Breast epithelium (tissue), 4 donors: ENCODE measurements at places on chromosomes 16 and 17.

DNA sequence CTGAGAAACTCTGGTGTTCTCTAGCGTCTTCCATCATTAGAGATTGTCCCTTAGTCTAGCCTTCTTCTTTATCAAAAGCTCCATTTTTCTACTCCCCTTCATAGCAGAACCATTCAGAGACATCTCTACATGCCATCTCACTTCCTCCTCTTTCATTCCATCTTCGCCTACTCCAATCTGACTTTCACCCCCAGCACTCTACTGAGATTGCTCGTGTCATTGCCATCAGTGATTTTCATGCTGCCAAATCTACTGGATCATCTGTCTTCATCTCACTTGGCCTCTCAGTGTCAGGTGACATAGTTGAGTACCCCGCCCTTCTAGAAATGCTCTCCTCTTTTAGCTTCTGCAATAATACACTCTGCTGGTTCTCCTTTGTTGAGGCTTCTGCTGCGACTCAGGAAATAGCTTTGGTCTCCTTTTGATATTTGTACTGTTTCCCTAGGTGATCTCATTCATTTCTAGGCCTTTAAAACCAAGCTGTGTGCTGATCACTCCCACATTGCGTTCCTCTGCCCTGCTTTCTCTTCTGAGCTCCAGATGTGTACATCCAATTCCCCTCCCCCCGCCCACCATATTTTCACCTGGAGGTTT, 119.1 kb downstream of the FTO start:
- no peak for DNase-seq

- DNase-seq: no peak
These were observed 26.9 kb downstream of the ADCY9 start for GRCh38 chr16:4089251-4089810.

DNA sequence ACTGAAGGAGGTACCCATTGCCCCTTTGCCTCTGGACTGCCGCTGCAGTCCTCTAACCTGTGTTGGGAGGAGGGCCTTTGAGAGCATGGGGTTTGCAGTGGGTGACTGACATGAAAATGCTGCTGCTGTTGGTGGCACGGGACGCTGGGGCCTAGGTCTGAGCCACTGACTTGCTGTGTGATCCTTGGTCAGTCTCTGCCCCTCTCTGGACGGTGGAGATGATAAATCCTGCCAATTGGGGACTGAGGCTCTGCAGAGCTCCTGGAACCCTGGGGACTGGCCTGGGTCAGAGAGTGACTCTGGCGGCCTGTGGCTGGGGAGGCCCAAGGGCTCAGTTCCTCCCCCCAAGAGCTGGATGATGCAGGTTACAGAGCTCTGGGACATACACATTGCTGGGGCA, 6.1 kb upstream of the PYDC1 start:
- DNase-seq: no peak

GRCh38 chr16:48276102-48276501, 28.8 kb upstream of the ABCC11 start:
- no peak for DNase-seq

DNA sequence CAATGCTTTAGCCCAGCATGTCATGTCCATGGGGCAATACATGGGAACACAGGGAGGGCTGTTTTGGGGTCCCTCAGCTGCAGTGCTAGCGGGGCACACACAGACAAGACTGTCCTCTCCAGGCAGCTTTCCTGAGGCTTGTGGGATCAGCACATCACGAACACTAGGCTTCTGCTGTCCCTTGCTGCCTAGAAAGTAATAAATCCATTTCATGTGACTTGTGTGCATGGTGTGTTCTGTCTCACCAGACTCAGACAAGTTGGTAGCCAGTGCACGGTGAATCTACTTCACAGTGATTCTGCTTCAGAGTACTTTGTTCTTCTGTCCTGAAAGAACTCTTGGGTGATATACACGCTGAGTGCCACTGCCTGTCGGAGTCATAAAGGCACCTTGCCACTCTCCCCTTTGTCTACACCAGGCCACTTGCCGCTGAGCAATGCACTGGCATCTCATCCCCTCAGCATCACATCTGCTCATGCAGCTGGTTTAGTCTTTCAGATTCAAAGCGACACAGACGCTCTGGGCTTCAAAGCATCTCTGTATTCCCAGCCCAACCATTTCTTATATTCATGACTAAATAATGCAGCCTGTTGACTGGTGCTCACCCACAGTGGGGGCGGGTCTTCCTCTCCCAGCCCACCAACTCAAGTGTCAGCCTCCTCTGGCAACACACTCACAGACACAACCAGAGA, 95.2 kb upstream of the COX10 start:
- no peak for DNase-seq

DNA sequence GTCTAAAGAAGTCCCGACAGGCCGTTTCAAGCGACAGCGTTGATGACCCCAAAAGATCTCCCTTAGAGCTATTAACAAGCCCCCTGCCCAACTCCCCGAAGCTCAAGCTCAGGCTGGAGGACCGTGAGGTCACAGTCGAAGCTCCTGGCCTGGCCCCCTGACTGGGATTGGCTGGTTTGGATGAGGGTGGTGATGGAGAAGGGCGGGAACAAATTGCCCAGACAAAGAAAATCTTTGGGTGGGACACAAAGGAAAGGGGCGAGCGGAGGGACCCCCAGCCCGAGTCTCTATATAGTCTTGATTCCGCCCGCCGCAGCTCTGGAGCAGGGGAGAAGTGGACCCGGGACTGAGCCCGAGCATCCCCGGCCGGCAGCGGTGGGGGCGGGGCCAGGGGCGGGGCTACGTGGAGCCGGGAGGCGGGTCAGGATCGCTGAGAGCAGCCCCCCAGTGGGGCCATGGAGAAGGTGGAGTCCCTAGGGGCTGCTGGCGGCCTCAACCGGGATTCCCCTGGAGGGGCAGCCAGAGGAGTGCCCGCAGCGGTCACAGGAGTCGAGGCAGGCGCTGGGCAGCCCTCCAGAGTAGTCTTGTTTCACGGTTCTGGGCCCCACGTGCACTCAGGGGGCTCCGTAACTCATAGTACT, 982 bp upstream of the NEURL4 start:
- peak; percentile 67 for DNase-seq

DNA sequence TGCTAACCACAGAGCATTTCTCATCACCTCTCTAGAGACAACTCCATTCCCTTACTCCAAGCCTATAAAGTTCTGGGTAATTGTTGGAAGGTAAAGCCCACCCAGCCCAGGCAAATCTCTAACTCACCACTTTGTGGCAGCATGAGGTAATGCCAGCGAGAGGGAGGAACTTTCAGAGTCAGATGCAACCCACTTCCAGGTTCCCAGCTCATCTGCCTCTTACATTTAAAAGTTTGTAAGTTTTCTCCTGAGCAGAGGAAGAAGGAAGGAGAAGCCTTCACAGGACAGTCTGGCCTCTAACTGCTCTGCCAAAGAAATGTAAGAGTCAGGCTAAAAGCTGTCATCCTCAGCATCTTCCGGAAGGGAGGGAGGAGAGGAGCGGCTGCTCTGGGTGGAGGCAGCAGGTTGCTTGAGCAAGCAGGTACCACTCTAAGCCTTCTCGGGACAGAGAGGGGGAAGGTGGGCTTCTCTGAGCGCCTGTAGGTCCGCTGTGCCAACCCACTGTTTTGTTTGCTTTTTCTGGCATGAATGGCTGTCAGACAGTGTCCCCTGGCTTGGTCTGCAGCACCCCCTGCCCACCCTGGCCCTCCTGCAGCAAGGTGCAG, 1.0 kb downstream of the ZNF319 start:
- DNase-seq: no peak

DNA sequence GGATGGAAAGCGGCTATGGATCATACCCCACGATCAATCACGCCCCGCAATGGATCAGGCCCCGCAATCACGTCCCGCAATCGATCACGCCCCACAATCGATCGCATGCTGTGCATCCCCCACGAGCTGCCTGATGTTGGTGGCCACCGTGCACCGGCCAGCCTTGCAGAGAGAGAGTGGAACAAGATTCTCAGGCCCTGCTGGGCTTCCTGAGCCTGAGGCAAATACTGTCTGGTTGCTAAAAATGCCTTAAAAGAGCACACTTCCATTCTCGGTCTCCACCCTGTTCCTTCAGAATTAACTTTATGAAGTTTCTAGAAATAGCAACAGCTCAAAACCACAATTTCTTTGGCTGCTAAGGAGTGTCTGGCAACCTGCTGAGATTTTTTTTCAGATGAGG, 81.5 kb downstream of the VPS53 start:
- DNase-seq: no peak

- DNase-seq: no peak
These were observed 56.3 kb downstream of the XYLT1 start for GRCh38 chr16:17414421-17414820.

- DNase-seq: peak; percentile 62
These were observed 74.6 kb downstream of the CMC2 start for GRCh38 chr16:80931801-80932707.

DNA sequence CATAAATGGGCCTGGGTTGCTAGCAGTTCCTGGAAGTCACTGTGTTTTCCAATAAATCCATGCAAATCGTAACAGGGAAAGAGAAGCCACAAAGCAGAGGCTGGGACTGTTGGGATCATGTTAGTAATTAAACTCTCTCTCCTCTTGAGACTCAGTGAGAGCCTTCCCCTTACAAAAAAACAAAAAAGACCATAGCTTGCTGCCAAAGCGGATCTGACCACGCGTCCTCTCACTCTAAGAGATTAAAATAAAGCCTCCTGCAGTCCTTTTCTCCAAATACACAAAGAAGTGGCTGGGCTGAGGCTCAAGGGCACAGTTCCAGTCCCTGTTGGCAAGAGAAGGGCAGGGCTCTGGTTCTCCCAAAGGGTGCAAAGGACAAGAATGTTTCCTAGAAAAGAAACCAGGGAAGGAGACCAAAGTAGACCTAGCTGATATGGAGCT, 38.5 kb downstream of the PIGL start:
- no peak for DNase-seq

- no peak for DNase-seq
These were observed 80.6 kb downstream of the CA4 start for GRCh38 chr17:60230358-60230757.

- no peak for DNase-seq
These were observed 3.7 kb upstream of the VAT1L start for GRCh38 chr16:77784441-77785372.
